ENCODE measurements at places on chromosomes 5 and 9.

DNA sequence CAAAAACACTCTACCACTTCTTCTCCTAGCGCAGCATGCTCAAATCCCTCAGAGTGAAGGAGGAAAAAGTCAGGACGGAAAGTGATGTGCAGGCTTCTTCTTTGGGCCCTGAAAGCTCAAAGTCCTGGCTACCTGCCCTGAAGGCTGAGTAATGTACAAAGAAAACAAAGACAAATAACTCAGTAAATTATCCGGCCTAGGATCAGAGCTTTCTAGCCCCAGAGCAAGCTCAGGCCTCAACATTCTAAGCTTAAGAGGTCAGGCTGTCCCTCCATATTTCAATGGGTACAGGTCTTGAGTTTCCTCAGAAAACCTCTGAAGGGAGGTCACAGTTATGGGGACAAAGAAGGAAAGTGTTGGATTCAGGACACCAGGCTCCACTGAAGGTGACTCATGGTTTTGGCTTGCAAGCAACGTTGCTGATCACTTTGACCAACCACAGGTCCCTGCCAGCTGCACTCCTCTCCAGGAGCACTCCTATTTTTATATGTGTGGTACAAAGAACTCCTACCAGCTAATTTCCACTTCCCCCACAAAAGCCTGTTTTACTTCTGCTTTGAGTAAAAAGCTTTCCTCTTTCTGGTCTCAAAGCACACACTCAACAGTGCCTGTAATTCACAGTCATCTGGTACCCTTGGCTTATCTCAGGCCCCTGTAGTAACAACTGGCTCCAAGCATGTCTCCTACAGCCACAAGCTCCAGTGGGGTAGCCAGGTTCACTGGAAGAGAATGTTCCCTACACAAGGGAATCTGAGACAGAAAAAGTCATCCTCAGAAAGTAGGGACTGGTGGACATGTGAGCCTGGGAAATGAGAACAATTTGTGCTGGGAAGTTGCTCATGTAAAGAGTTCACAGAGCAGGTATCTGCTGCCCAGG is 115.7 kb downstream of the UGCG start:
- peak; percentile 94 for DNase-seq

GRCh38 chr5:151742870-151743294 is 15.5 kb downstream of the ATOX1 start:
- peak; percentile 83 for DNase-seq

DNA sequence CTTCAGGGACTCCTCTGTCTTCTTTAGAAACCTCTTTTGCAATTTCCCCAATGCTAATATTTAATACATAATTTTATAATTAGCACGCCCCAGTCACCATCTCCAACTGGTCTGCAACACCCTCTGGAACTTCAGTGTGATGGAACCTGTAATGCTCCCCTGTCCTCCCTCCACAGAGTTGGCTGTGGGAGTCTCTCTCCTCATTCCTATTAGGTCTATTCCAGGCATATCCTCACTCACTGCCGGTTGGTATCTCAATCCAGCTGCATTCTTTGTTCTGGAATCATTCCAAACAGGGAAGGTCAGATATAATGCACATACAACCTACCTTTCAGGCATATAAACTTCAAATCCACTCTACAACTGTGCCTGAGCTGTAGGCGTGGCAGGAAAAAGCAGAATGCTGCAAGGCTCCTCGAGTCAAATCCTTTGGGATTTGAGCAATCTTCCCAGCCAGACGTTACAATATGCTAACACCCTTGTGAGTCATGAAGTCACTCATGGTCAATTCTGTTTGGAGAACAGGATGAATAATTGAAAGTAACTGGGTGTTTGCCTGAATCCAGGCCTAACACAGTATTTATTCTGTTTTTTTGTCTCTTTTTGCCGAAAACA is 293.8 kb downstream of the CWC27 start:
- DNase-seq, result peak; percentile 60

- DNase-seq, result peak; percentile 47
Observed at GRCh38 chr9:36163049-36163785, 6.0 kb upstream of the CCIN start.

- no peak for DNase-seq
Observed at GRCh38 chr5:131563434-131564228, 71.4 kb downstream of the RAPGEF6 start.

Measured in SJSA1 (cell line).